Endothelial cell of umbilical vein (primary cell): ENCODE measurements at places on chromosomes 12 and 14.
A peak's percentile ranks its signal among the peaks of the same experiment; 100 is the strongest.

DNA sequence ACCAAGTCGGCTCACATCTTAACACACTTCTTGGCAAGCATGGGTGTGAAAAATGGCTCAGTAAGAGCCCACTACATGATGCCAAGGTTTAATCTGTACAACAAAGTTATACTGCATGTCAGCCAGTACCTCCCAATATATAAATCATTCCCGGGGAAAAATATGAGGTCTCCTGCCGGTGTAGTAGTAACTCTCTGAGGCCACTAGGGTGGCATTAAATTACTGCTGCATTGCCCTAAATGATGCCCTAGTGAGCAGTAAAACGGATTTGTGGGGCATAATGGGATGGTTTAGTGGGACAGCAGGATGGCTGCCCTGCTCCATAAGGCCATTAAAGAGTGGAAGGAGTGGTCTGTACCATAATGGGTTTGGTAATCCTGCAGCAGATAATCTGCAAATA is 267.7 kb downstream of the MED13L start:
- DNase-seq, result no peak

DNA sequence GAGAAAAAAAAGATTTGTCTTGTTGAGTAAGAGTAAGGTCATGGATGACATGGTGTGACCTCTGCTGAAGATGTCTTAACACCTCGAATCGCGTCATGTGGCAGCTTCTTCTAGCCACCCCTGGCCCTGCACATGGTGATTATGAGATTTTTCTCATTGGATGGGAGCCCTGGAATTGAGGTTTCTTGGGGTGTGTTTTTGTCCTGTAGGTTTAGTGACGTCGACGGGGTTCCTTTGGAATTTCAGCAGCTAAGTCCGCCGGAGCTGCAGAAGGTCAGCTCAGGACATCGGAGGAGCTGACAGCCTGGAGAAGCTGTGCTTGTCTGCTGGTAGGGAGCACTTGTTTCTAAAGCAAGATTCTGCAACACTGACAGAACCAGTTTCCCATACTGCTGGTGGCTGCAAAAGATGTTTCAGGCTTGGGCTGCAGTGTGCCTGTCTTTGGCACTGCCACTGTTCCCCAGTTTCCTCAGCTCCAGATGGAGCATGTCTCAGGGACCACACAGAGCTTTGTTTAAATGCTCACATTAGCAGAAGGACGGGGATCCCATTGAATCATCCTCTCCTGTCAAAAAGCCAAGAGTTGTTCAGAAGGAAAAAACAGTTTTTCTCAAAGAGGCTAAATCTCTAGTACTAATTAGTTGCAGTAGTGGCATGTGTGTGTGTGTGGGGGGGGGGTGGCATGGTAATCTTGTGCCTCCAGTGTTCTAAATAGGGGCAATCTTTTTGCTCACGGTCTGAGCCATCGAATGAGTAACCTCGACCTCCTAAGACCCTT is 5.2 kb upstream of the FOS start:
- no peak for DNase-seq

DNA sequence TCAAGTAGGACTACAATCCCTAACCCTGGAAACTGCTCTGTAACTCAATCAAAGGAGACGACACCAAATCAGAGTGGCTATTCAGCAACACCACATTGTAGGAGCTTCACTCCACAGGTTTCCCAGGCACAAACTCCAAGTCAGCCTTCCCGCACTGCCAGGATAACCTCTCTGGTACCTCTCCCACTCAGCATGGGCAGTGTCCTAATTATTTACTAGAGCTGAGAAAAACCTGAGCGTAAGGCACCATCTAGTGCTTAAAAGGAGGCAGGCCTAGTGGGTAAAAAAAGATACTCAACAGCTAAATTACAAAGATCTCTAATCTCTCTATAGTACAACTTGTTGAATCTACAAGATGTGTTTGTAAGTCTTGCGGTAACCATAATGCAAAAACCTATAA is 36.1 kb downstream of the PARP11 start:
- no peak for DNase-seq

GRCh38 chr14:42429401-42429800 is 822.7 kb downstream of the LRFN5 start:
- no peak for DNase-seq

GRCh38 chr12:42809226-42809625 is 219.7 kb upstream of the PRICKLE1 start:
- DNase-seq, result no peak

GRCh38 chr12:84712747-84713146 is 199.9 kb downstream of the SLC6A15 start:
- no peak for DNase-seq

- DNase-seq, result peak; percentile 52
Observed at GRCh38 chr12:27177706-27178105, 66.4 kb upstream of the STK38L start.

DNA sequence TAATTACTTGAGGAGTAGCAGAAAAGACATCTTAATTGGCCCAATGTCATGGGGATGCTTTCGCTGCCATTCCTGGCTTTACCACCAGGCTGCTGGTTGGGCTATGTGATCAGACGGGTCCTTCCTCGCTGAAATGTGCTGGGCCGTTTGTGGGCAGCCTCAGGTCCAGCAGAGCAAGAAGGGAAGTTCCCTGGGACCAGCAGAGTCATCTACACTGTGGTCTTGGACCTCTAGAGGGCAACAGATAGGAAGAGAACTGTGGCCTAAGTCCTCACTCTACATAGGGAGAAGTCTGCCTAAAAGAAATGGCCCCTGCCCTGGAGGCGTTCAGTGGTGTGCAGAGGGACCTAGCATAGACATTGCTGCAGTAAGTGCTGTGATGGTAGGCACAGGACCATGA is 10.9 kb downstream of the EVL start:
- no peak for DNase-seq

GRCh38 chr14:77086017-77086727 is 11.9 kb upstream of the CIPC start:
- no peak for DNase-seq

- DNase-seq, result peak; percentile 61
Observed at GRCh38 chr12:122395319-122395718, 27.1 kb downstream of the CLIP1 start.

DNA sequence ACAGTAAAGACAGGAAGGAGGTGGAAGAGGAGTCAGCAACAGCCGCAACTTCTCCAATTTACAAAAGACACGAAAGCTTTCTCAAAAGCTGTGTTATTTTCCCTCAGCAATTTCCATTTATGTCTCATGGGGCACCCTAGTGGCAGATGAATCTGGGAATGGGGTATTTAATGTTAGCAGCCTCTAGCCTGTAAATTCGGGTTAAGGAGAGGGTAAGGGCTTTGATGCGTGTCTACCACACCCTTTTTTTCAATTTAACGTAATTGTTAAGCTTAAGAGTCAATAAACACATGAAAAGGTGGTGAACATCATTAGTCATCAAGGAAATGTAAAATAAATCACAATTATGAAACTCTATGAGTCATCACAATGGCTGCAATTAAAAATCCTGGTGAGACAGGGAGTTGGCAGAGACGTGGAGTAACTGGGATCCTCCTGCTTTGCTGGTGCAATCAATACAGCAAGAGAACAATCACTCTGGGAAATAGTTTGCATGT is 986.4 kb downstream of the AACS start:
- DNase-seq, result no peak

DNA sequence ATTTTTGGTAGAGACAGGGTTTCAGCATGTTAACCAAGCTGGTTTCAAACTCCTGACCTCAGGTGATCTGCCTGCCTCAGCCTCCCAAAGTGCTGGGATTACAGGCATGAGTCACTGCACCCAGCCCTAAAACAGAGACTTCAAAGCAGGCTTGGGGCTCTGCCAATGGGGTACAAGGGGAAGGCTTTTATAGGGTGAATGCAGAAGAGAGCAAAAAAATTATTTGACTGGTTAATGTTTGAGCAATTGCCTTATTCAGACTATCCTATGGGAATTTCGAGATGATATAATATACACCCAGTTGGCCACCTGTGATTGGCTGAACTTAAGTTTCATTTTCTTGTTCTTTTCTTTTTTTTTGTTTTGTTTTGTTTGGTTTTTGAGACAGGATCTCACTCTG is 31.5 kb upstream of the ACTN1 start:
- DNase-seq, result no peak

GRCh38 chr14:29548948-29549370 is 378.7 kb downstream of the PRKD1 start:
- peak; percentile 69 for DNase-seq

- no peak for DNase-seq
Observed at GRCh38 chr12:46187023-46187422, 81.8 kb downstream of the SLC38A1 start.

GRCh38 chr14:104852280-104852663 is 12.8 kb upstream of the CEP170B start:
- no peak for DNase-seq

DNA sequence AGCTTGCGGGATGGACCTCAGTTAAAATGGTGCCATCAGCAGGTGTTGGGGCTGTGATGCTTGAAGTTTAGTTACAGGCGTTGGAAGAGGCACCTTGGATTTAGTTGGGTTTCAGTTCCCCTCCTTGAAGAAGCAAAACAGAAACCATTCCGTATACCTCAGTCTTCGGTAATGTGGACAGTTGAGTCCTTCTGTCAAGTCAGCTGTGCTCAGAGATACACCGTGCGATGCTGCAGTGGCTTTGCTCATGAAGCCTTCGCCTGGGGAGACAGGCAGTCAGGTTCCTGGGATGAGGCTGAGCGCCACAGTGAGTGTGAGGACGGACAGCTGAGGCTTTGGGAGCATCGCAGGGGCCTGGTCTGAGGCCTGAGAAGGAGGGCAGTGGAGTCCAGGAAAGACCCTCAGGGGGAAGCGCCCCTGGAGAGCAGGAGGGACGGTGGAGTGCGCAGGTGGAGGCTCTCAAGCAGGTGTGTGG is 7.4 kb downstream of the RAN start:
- DNase-seq, result no peak

- DNase-seq, result no peak
Observed at GRCh38 chr14:60304509-60304908, 55.5 kb downstream of the PPM1A start.

GRCh38 chr14:95193081-95193480 is 35.8 kb upstream of the DICER1 start:
- peak; percentile 27 for DNase-seq

DNA sequence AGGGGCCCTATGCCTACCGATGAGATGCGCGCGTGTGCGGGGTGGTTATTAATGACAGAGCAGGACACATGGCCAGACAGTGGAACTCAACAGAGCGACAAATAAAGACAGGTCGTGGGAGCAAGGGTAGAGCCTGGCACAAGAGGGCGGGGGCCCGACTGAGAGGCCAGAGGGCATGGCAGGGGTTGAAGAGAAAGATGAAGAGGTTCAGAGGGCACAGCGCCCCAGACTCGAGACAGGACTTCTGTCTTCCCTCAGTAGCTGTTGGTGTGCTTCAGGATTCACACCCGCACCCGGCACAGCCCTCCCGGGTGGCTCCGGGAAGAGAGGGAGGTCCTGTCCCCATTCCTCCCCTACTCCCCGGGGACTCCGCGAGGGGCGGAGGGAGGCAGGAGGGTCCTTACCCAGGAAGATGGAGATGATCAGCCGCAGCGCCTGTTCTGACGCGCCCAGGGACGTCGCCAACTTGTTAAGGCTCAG is 366 bp downstream of the LPCAT3 start:
- no peak for DNase-seq

- DNase-seq, result peak; percentile 30
Observed at GRCh38 chr14:100826391-100827100, 628 bp downstream of the MEG3 start.

GRCh38 chr12:40117818-40118217 is 11.9 kb upstream of the SLC2A13 start:
- DNase-seq, result no peak

GRCh38 chr14:52233693-52234092 is 33.8 kb upstream of the PTGDR start:
- no peak for DNase-seq

DNA sequence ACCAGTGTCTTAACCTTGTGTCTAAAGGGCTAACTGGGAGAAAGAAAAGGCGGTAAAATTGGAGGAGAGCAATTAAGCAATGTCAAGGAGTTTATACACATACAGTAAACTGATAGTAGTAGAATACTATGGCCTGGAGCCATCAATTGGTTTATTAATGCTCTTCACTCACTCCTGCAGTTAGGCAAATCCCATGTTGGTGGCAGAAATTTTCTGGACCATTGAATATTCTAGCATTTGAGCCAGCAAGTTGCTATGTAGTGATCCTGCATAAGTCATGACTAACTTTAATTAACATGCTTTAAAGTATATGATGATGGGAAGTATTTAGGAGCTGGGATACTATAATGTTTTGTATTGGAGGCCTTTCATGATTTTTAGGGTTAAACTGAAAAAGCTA is 14.3 kb upstream of the DERA start:
- DNase-seq, result no peak

GRCh38 chr14:57491640-57492039 is 2.0 kb downstream of the CCDC198 start:
- no peak for DNase-seq

- DNase-seq, result peak; percentile 81
Observed at GRCh38 chr14:105168979-105169507, 467 bp upstream of the JAG2 start.
